Erythroblast (primary cell): ENCODE measurements at places on chromosomes 12 and 14.
A peak's percentile ranks its signal among the peaks of the same experiment; 100 is the strongest.

DNA sequence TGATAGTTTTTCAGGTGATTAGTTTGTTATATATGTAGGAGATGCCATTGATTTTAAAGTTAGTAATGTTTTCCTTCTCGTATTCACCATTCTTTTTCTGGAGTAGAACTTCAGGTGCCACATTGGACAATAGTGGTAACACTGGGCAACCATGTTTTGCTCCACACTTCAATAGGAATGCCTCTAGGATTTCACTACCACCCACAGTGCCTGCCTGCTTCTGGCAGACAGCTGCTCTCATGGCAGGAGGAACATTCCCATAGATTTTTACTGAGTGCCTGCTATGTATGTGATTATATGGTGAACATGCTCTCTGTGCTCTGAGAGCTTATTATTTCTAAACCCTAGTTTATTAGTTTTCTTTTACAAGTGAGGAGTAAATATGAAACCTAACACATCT lies 53.7 kb downstream of the GCH1 start:
- DNase-seq, result no peak

DNA sequence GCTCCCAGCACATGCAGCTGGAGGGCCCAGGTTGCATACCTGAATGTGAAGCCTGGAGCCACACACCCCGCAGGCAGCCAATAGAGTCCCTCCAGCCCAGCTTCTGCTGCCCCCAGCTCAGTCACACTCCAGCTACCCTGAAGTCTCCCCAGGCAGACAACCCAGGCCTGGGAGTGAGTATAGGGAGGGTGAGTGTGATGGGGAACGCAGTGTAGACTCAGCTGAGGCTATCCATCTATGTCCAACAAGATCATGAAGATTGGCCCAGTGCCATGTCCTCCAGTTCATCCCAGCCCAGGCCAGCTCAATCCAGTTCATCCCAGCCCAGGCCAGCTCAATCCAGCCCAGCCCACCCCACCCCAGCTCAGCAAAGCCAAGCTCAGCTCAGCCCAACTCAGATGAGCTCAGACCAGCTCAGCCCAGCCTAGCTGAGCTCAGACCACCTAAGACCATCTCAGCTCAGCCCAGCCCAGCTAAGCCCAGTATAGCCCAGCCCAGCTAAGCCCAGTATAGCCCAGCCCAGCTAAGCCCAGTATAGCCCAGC lies 330.4 kb downstream of the TMEM121 start:
- no peak for DNase-seq

DNA sequence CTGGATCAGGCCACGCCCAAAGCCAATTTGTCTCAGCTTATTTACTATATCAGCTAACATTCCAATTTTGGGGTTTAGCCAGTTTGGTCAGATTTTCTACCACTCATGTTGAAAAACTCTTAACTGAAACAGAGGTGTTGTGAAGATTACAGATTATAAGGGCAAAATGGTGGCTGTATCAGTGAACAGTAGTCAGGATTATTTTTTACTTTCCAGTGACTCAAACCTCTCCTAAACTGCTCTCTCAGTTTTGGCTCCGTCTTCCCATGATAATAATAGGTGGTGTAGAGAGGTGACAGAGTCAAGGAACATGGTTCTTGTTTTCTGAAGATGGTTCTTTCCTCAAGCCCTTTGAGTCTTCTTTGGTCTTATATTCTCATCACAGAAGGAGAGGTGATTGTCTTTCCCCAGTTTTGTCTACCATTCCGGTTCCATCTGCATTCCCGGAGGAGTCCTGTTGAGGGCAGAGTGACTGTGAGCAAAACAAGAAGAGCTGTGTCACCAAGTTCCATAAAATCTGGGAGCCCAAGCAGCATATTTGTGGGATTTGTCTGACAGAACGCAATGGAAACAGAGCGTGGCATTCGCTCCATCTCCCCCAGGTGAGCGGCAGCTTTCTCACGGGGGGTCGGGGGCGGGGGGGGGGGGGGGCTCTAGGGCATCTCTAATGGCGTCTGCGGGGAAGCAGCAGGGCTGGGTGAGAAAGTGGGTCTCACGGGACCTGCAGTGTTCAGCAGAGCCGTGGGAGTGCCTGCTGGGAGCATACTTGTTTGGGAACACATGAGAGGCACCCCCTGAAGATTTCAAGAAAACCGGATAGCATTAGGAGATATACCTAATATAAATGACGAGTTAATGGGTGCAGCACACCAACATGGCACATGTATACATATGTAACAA lies 59.1 kb downstream of the TBC1D30 start:
- DNase-seq, result no peak

GRCh38 chr14:63055631-63056030 lies 10.4 kb upstream of the KCNH5 start:
- no peak for DNase-seq

- no peak for DNase-seq
Measured at GRCh38 chr12:117193903-117194302, 3.6 kb upstream of the FBXO21 start.

GRCh38 chr14:100424504-100425428 lies 101.6 kb downstream of the SLC25A47 start:
- DNase-seq, result no peak

- DNase-seq, result peak; percentile 60
Measured at GRCh38 chr12:117836999-117837736, 131.6 kb downstream of the KSR2 start.

- no peak for DNase-seq
Measured at GRCh38 chr14:91376547-91377477, 40.8 kb downstream of the CCDC88C start.

- DNase-seq, result no peak
Measured at GRCh38 chr12:108843187-108843586, 14.2 kb downstream of the SSH1 start.

DNA sequence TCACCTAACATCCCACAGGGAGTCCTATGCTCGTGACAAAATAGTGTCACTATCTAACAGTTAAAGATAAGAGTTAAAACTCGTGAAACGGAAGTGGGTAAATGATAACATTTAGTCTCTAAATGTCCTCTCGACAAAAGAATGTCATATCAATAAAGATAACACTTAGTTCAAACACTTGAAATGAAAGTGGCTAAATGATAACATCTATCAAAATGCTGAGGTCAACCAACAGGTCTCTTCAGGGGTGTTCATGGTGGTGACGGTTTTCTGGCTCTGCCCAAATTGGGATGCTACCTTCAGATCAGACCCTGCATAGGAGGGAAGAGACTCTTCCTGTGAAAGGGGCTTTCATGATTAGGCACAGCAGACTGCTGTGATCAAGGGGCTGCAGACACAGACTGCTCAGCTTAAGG lies 22.1 kb downstream of the IL26 start:
- no peak for DNase-seq

DNA sequence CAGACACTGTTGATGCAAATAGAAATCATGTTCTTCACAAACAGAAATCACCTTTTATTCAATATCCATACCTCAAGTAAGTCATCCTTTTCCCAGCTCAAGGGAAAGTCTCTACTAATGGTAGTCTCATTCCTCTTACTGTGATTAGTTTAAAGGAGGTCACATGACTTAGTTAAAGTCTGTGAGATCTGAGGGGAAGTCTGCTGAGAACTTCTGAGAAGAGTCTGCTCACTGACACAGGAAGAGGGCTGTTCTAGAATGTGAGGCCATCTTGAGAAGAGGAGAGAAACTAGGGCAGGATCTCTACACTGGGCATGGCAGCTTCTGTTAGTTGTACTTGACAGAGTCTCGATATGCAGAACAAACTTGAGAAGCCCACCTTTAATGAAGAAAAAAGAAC lies 146.8 kb downstream of the C12orf42 start:
- DNase-seq, result no peak

GRCh38 chr12:102439426-102440405 lies 40.6 kb downstream of the IGF1 start:
- DNase-seq, result no peak

DNA sequence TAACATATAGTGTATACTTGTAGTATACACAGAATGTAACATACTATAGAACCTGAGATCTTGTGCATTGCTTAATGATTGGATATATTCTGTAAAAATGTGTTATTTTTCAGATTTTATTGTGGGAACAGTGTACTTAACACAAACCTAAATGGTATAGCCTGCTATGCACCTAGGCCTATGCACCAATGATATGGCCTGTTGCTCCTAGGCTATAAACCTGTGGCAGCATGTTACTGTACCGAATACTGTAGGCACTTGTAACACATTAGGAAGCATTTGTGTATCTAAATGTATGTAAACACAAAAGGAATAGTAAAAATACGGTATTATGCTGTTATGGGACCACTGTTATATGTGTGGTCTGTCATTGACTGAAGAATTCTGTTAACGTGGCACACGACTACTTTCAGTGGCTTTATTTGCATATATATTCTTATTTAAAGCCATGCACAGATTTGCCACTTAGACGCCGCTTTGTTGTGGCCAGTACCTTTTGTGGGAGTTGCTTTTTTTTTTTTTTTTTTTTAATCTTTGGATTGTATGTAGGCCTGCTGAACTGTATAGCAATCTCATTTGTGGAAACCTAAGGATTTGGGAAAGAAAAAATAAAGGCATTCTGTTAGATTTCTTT lies 7.4 kb downstream of the PAPOLA start:
- no peak for DNase-seq

DNA sequence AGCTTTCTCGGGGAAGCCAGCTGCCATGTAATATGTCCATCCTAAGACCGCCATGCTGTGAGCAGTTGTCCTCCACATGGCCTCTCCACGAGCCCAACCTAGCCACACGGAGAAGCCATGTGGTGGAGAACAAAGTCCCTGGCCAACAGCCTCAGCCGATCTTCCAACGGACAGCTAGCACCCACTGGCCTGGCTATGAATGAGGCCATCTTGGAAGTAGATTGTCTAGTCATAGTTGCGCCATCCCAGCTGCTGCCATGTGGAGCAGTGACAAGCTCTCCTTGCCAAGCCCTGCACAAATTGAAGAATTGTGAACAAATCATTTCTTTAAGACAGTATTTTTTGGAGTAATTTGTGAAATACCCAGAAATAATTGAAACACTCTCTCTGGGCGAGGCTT lies 49.3 kb upstream of the USP44 start:
- DNase-seq, result no peak

- DNase-seq, result no peak
Measured at GRCh38 chr14:65502676-65503124, 90.2 kb downstream of the FUT8 start.

GRCh38 chr14:101875041-101875726 lies 89.2 kb upstream of the DYNC1H1 start:
- no peak for DNase-seq

DNA sequence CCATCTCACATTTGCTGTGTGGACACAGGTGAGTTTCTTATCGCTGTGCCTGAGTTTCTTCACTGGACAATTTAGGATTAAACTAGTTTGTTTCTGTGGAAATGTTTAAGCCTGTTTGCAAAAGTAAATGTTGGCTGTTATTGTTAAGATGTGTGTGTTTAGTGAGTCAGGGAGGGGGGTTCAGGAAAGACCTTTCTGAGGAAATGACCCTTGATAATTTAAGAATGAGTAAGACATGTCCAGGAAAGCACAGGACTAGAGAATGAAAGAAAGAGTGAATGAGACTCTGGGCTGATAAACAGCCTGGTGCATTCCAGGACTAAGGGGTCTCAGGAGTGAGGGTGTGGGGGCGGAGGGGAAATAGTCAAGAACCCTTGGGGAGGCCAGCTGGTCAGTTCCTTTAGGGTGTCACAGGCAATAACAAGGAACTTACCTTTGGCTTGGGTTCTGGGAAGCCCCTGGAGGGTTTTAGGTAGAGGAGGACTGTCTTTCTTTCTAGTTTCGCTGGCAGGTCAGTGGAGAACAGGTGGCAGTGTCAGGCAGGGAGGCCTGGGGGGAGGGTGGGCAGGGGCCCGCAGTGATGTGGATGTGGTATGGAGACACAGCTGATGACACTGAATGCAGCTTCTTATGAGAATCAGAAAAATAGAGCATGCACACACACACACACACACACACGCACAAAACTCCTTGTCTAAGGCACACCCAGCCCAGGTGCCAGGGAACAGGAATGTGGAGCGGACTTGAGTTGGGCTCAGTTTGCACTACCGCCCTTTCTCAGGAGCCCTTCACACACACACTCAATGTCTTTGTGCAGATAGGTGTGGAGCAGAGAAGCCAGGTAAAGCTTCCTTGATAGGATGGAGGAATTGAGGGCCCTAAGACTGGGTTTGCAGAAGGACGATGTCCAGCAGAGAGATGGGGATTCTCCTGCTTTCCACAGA lies 1005.5 kb downstream of the VRK1 start:
- DNase-seq, result no peak

- no peak for DNase-seq
Measured at GRCh38 chr14:74568911-74569310, 43.1 kb downstream of the LTBP2 start.

- DNase-seq, result no peak
Measured at GRCh38 chr12:6788972-6789924, at the start of gene CD4. Gene CD4, plus strand, starts transcription at chr12:6789528. Its CDS starts 10,611 bp downstream, at chr12:6800139.

GRCh38 chr14:95519699-95520098 lies 3.2 kb upstream of the SYNE3 start:
- no peak for DNase-seq
